Effector CD8-positive, alpha-beta T cell (primary cell): ENCODE measurements at places on chromosomes 2 and 18.

DNA sequence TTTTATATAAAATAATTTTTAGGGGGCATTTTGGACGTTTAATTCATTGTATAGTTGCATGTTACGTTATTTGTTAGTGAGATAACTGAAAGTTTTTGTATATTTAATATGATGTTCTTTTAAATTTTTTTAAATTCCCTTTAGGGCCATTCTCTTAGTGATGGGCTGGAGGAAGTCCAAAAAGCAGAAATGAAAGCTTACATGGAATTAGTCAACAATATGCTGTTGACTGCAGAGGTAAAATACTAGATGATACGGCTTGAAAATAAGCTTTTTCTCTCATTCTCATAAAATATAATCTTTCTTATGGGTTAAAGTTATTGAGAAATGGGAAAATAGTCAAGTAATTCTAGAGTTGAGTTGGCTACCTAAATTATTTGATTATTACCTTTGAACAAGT is 58.9 kb downstream of the MTX2 start:
- DNase-seq, result no peak

DNA sequence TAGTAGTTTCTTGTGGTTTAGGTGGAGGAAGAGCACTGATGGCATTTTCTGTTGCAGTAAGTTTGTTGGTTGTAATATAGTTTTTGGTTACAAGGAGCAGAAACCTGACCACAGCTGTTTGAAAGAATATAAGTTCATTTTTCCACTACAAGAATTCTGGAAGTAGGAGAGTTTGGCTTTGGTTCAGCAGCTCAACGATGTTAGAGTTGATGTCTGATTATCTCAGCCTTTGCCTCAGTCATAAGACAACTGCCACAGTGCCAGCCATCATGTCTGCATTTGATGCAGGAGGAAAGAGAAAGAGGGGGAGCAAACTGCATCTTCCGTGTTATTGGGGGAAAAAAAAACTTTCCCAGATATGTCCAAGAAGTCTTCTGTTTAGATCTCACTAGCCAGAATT is 119.1 kb downstream of the LYPD1 start:
- no peak for DNase-seq

GRCh38 chr2:147715807-147716206 is 129.0 kb upstream of the ACVR2A start:
- DNase-seq, result no peak

- DNase-seq, result no peak
Measured at GRCh38 chr2:21326152-21326551, 202.4 kb downstream of the TDRD15 start.

GRCh38 chr2:193153576-193153975 is 958.8 kb upstream of the TMEFF2 start:
- DNase-seq, result no peak

- DNase-seq, result no peak
Measured at GRCh38 chr18:51195086-51195450, 2.4 kb downstream of the MEX3C start.

- no peak for DNase-seq
Measured at GRCh38 chr2:115483666-115484065, 1041.2 kb downstream of the DPP10 start.

GRCh38 chr18:52009958-52010357 is 330.0 kb upstream of the DCC start:
- no peak for DNase-seq

GRCh38 chr2:152826581-152827279 is 108.3 kb downstream of the ARL6IP6 start:
- no peak for DNase-seq

GRCh38 chr2:216714376-216714775 is 19.0 kb upstream of the IGFBP5 start:
- no peak for DNase-seq

DNA sequence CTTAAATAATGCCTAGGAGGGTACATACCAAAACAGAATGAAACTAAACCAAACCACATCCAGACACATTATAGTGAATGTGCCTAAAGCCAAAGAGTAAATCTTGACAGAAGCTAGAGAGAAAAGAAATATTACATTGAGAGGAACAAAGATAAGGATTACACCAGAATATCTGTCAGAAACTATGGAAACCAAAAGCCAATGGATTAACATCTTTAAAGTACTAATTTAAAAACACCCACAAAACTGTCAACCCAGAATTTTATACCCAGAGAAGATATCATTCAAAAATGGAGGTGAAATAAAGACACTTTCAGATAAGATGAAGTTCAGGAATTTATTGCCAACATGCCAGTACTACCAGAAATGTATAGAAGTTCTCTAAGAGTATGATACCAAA is 198.5 kb upstream of the ZEB2 start:
- DNase-seq, result no peak

DNA sequence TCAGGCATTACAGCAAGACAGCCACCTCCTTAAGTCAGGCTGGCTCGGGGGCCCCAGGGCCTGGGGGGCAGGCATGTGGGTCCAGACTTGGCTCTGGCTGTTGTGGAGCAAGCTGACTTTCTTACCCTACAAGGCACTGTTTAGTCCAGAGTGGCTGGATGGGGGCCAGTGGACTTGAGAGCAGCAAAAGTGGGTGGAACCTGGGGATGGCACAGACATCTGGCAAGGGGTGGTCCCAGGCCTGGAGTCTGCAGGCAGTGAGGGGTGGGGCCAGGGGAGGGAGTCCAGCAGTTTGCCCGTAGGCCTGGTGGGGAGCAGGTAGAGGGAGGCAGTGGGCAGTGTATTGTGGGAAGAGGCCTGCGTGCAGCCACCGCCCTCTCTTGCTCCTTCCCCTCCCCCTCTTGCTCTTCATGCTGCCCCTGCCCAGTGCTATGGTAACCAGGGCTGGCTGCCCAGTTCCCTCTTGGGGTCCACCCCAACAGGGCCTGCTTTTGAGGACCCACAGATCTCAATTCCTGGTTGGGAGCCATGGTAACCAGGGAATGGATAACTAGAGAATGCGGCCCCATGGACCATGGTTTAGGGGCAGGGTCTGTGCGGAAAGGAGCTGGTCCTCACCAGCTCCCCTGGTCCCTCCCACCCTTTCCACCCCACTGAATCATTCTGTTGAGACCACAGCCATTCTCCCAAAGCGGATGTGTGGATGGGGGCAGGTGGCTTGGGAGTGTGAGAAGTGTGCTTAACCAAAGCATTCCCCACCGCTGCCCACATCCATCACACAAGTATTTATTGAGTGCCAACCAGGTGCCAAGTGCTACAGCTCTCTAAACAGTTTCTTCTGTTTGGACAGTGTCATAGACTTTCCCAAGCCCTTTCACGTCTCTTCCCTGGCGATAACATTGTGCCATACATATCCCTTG is 19.3 kb downstream of the SPEG start:
- DNase-seq, result no peak

- DNase-seq, result no peak
Measured at GRCh38 chr2:15177103-15177502, 384.0 kb downstream of the NBAS start.

DNA sequence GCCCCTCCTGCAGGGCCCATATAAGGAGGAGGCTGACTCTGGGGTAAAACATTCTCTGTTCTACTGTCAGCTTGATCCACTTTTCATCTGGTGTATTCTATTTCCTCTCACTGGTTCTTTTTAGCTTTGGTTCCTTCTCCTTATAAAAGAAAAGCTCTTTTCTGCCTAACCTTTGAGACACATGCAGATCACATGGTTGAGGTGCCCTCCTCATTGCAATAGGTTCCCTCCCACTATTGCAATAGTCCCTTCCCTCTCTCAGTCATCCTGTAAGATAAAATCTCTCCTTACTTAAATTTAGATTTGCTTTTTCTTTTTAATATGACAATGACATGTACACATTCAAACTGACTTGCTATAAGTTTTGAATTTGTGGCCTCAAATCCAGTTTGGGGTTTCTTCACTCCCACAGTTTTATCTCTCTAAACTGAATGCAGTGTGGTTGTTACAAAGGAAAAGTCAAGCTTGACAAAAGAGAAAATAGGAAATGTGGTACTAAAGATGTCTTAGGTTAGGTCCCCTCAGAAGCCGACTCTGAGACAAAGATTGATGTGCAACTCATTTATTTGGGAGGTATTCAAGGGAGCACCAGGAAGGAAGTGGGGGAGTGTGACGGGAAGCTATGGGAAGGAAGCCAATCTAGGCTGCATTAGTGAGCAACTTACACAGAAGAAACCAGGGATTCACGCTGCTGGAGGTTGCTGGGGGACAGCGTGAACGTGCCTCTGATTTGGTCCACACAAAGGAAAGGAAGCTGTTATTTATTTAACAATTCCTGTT is 127.6 kb upstream of the LINC00305 start:
- DNase-seq, result no peak

- DNase-seq, result no peak
Measured at GRCh38 chr2:237551071-237551574, 15.3 kb upstream of the PRLH start.

GRCh38 chr2:53234548-53234903 is 533.1 kb upstream of the CHAC2 start:
- no peak for DNase-seq

GRCh38 chr2:183604065-183604464 is 479.8 kb downstream of the NUP35 start:
- DNase-seq, result no peak

- DNase-seq, result no peak
Measured at GRCh38 chr2:10865841-10866240, 45.9 kb upstream of the KCNF1 start.

DNA sequence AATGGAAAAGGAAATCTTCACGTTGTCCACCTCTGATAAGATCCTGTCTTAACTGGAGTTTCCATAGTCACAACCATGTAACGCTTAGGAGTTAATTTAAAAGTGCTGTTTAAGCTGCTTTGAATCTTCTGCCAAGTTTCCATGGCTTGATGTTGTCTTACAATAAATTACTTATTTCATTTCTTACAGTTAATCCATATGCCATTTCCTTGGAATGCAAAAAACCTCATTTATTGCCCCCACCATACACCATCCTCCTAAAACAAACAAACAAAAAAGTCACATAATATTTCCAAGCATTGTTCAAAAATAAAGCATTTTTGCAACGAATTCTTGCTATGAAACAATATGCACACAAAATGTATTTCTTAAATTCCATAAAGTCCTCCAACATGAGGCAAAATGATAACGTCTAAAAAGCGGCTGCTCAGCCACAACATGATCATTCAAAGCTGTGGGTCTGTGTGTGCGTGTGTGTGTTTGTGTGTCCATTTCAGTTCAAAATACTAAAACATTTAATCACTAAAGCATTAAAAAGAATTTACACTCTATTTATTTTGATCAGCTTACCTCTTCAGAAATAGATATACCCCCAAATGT is 46.8 kb upstream of the PXDN start:
- no peak for DNase-seq

DNA sequence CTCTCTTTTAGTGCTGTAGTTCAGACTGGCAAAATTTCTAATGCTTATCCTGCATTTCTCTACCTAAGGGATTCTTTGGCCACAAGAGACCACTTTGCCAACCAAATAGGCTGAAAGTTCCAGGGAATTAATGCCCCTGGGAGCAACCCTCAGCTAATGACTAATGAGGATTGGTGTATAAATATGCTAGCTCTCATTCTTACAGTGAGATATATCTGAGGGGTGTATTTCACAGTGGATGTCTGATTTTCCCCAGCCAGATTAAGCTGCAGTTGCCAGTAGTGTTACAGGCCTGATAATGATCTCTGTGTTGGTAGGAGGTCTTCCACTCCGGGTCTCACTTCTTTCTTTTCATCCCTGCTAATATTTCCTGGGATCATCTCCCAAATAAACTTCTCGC is 90.4 kb downstream of the GULP1 start:
- DNase-seq, result no peak

DNA sequence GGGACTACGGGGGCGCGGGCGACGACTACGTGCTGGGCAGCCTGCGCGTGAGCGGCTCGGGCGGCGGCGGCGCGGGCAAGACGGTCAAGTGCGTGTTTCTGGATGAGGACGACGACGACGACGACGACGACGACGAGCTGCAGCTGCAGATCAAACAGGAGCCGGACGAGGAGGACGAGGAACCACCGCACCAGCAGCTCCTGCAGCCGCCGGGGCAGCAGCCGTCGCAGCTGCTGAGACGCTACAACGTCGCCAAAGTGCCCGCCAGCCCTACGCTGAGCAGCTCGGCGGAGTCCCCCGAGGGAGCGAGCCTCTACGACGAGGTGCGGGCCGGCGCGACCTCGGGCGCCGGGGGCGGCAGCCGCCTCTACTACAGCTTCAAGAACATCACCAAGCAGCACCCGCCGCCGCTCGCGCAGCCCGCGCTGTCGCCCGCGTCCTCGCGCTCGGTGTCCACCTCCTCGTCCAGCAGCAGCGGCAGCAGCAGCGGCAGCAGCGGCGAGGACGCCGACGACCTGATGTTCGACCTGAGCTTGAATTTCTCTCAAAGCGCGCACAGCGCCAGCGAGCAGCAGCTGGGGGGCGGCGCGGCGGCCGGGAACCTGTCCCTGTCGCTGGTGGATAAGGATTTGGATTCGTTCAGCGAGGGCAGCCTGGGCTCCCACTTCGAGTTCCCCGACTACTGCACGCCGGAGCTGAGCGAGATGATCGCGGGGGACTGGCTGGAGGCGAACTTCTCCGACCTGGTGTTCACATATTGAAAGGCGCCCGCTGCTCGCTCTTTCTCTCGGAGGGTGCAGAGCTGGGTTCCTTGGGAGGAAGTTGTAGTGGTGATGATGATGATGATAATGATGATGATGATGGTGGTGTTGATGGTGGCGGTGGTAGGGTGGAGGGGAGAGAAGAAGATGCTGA is 1.4 kb downstream of the SOX11 start:
- DNase-seq, result no peak

DNA sequence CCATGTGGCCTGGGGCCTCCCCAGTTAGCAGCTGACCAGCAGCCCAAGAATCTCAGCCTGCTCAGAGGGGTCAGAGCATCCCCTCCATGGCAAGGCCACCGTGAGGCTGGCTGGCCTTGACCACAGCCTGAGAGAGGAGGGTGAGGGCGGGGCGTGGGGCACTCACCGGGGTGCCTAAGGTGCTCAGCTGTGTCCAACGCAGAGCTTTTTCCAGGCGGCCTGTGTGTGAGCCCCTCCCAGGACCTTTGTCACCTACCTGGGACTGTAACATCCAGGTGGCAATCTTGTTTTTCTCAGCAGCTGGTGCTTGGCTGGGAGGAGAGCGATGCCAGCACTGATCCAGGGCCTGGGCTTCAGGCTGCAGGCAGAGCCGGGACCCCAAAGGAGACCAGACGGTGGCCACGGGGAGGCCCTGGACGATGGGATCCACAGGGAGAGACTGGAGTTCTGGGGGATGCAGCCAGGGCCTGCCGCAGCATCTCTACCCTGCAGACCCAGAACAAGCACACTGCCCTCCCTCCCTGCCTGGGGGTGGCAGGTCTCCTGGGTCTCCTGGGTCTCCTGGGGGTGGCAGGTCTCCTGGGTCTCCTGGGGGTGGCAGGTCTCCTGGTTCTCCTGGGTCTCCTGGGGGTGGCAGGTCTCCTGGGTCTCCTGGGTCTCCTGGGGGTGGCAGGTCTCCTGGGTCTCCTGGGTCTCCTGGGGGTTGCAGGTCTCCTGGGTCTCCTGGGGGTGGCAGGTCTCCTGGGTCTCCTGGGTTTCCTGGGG is 12.3 kb downstream of the SNED1 start:
- no peak for DNase-seq

- no peak for DNase-seq
Measured at GRCh38 chr2:133342286-133343017, 225.8 kb downstream of the NCKAP5 start.
